Astrocyte (in vitro differentiated cells and primary cell): ENCODE measurements at places on chromosomes 1 and 21.

GRCh38 chr1:29946057-29946456 is 709.7 kb downstream of the PTPRU start:
- no peak for DNase-seq

DNA sequence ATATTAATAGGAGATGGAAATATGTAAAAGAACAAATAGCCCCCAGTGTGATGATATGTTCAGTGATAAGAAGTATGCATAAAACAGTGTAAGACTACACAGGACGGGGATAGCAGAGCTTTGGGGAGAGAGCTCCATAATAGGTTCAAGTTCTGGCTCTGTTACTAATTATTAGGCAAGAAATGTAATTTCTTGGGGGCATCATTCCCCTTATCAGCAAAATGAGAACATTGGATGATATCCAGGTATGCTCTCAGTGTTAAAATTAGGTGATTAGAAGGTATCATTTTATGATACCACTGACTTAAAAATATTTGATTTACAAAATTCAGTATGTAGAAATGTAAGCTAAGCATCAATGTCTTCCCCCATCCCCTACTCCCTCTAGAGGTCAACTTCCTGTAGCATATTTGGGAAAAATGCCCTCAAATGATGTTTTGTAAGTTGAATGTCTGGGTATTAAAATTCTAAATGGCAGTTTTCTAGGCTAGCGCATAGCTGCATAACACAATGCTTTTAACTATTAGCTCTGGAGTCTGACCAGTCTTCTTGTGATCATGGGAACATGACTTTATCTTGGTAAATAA is 585.7 kb upstream of the CAMK1G start:
- DNase-seq = no peak

- no peak for DNase-seq
These were observed 1.7 kb upstream of the SFN start for GRCh38 chr1:26861286-26861701.

- no peak for DNase-seq
These were observed 398.8 kb downstream of the TBX15 start for GRCh38 chr1:118589238-118589846.

- no peak for DNase-seq
These were observed 72.6 kb upstream of the TARDBP start for GRCh38 chr1:10939654-10940450.

GRCh38 chr1:79633456-79633855 is 626.9 kb upstream of the ADGRL4 start:
- peak; percentile 79 for DNase-seq

- peak; percentile 38 for DNase-seq
These were observed 424.9 kb downstream of the ADGRL2 start for GRCh38 chr1:82225421-82226185.

GRCh38 chr1:77543822-77544448 is 138.5 kb downstream of the ZZZ3 start:
- no peak for DNase-seq

- DNase-seq = no peak
These were observed 5.4 kb downstream of the UBR4 start for GRCh38 chr1:19204446-19205266.

- DNase-seq = no peak
These were observed 7.6 kb downstream of the UBL4B start for GRCh38 chr1:110119843-110120242.

GRCh38 chr21:17903029-17903806 is 84.1 kb upstream of the C21orf91 start:
- DNase-seq = peak; percentile 12

GRCh38 chr21:26933448-26933847 is 33.4 kb downstream of the ADAMTS5 start:
- DNase-seq = no peak

GRCh38 chr1:98048244-98048643 is 127.4 kb upstream of the DPYD start:
- DNase-seq = peak; percentile 90

- DNase-seq = no peak
These were observed 6.3 kb downstream of the OR14I1 start for GRCh38 chr1:248696261-248696660.

- no peak for DNase-seq
These were observed 26.0 kb downstream of the SDE2 start for GRCh38 chr1:225973158-225973557.

DNA sequence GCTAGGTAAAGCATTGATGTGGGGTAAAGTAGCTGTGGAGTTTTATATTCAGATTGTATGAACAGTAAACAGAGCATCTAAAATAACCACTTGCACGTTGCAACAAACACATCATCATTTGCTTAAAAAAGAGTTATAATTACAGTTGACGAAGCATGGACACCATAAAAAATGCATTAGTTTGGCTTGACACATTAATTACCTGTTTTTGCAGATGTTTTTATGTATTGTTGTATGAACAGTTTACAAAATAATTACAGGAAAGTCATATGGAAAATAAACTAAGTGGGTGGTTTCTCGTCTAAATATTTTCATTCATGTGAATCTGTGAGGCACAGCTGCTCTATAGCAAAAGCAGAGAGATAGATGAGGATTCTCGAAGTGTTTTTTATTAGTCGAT is 108.3 kb downstream of the RPS6KC1 start:
- no peak for DNase-seq

DNA sequence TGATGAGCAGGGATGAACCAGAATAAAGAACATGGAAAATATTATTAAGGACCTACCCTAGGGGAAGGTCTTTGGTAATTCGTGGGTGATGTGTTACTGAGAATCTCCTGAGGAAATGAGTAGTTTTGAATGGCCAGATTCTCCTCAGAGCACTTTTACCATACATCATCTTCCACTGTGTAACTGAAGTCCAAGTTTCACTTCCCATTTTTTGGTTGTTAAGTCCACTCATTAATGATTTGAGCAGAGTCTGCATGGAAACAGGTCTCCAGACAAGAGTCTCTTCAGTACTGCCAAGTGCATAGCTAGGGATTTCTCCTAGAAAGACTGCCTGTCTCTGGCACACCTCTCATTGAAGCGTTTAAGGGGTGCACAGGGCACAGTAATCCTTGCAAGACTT is 48.7 kb upstream of the PCP4 start:
- no peak for DNase-seq

- no peak for DNase-seq
These were observed 258.5 kb upstream of the ADGRL2 start for GRCh38 chr1:81542196-81542595.

- peak; percentile 22 for DNase-seq
These were observed 62.3 kb upstream of the SLC25A33 start for GRCh38 chr1:9476790-9477463.

DNA sequence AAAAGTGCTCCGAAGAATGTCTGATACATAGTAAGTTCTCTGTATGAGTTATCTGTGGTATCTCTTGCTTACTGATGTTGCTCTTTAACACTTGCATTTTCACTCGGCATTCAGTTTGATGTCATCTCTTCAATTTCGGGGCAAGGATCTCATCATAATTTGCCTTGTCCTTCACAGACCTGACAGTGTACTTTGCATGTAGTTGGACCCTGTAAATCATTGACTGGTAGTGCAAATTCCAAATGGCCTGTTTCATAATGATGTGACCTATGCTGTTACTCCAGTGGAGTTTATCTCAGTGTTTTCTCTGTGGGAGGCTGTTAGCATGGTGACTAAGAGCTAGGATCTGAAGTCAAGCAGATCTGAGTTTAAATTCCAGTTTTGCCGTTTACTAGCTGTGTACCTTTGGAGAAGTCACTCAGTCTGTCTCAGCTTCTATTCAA is 34.2 kb upstream of the ABCD3 start:
- peak; percentile 63 for DNase-seq

GRCh38 chr1:154881820-154882535 is 11.9 kb upstream of the KCNN3 start:
- DNase-seq = no peak

GRCh38 chr1:55385402-55386018 is 170.3 kb upstream of the USP24 start:
- DNase-seq = no peak

DNA sequence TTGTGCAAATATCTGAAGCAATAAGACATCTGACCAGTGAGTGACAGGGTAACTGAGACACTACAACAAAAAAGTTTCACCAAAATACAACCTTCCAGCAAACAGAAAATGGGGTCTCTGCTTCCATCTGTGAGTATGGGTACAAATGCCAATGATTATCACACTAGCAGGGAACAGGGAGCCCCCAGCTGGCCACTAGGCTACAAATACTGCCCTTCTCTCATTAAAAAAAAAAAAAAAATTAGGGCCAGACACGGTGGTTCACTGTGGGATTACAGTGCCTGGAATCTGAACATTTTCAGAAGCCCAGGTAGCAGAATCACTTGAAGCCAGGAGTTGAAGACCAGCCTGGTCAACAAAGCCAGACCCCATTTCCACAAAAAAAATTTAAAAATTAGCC is 48.4 kb upstream of the EDARADD start:
- no peak for DNase-seq

DNA sequence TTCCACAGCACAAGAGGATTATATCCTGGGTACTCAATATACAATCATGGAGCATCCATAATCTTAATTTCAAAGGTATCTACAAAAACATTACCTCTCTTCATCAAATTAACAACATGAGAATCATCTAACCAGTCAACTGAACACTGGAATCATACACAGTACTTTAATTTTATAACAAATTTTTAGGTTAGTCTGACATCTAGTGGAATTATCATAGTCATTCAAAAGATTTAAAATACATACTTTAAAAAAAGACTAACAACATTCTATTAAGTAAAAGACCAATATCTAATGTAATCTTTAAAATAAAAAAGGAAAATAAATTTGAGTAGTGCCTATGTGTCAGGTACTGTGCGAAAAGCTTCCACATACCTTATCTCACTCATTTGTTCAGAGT is 16.8 kb upstream of the SH3GLB1 start:
- no peak for DNase-seq

- no peak for DNase-seq
These were observed 84.1 kb downstream of the DMRTB1 start for GRCh38 chr1:53543130-53543777.

DNA sequence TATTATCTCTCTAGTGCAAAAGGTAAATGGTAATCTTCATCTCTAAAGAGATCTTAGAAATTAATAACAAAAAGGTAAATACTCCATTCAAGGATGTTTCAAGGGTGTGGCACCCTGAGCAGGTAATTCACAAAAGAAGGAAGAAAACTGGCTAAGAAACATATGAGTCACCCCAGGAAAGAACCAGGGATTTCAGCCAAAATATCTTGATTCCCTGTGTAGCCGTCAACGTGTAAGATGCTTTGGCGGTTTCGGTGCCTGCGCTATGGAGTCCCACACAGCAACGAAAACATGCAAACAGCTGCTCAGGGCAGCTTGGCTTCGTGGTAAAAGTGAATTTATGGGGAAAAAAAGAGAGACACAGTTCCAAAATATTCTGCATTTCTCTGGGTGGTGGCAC is 3.7 kb downstream of the ITGB2 start:
- peak; percentile 34 for DNase-seq

DNA sequence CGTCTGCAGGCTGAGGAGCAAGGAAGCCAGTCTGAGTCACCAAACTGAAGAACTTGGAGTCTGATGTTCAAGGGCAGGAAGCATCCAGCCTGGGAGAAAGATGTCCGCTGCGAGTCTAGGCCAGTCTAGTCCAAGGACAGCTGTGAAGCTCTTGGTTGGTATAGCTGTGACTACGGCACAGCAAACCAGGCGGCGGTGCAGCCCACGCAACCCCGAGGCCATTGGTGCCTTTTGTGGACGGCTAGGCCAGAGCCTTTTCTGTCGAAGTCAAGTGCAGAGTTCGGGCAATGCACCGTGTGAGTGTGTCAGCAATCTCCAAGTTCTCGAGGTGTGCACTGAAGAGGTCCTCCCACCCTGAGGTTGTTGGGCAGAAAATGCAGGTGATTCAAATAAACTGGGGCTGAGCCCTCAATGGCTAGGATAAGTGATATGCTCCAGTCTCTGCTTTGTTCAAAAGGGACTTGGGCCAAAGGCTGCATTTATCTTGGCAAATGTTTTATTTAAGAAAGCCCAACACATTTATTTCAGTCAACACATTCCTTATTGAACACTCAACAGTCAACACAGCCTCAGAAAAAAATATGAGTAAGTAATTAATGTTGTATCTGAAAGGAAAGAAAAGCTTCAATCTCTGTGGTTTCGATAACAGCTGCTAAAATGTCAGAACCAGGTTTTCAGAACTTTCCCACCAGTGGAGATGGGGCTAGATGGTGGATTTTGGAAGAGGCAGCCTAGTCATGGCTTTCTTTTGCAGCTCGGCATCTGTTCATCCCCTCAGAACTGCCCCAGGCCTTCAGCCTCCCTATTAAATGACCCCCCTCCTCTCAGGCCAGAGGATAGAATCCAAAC is 78.1 kb upstream of the COX20 start:
- DNase-seq = peak; percentile 79

DNA sequence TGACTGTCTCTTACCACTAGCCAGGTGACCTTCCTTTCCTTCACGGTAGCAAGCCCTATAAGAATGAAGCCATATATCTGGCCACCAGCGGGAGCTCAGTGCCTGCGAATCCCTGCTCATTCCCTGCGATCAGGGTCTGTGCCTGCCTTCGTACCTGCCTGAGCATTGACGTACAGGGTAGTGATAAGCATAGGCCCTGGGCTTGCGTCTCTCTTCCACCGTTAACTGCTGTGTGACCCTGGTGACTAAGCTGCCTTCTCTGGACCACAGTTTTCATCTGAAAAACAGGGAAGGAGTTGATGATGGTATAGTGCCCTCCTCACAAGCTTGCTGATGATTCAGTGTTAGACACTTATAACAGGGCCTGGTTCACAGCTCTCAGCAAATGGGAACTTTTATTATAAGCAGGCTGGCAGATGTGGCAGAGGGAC is 4.1 kb downstream of the ZC3H12A start:
- peak; percentile 76 for DNase-seq

DNA sequence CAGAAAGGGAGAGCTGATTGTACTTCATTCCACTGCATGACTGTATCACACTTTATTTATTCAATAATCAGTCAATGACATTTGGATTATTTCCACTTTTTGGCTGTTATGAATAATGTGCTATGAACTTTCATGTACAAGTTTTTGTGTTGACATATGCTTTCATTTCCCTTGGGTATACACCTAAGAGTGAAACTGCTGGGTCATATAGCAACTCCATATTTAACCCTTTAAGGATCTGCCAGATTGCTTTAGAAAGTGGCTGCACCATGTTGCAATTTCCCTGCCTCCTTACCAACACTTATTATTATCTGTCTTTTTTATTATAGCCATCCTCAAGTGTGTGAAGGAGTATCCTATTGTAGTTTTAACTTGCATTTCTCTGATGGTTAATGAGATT is 108.8 kb upstream of the KCNK1 start:
- DNase-seq = no peak

GRCh38 chr1:97457446-97458089 is 463.3 kb downstream of the DPYD start:
- peak; percentile 61 for DNase-seq

- DNase-seq = no peak
These were observed 16.1 kb downstream of the HUNK start for GRCh38 chr21:31888936-31889371.

GRCh38 chr1:111690306-111690617 is 48.9 kb downstream of the INKA2 start:
- DNase-seq = peak; percentile 91

GRCh38 chr1:119380983-119381662 is 12.5 kb downstream of the HAO2 start:
- DNase-seq = no peak

GRCh38 chr1:65420590-65421350 is at the start of the genes LEPR and LEPROT:
Gene LEPR, plus strand, starts transcription at chr1:65420668. Its CDS starts 144,898 bp downstream, at chr1:65565566.
Gene LEPROT, plus strand, starts transcription at chr1:65420668. Its CDS starts 57 bp downstream, at chr1:65420725.
- peak; percentile 46 for DNase-seq
